Cerebellar nuclear complex (tissue), 1 donor: ENCODE measurements at places on chromosomes 13 and 19.

DNA sequence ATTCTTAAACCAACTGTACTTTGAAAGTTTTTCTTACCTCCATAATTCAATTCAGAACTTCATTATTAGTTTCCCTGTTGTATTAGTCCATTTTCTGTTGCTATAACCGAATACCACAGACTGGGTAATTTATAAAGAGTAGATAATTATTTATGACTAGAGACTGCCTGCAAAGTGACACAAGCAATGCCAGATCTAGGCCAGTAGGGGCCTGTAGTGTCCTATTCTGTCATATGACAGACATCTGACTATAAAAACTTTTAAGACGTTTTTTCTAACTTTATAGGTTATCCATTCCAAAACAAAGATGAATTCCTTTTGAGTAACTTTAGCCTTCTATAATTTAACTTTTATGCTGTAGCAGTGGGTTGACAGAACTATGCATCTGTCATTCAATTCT, 2783.8 kb downstream of the PCDH9 start:
- DNase-seq = no peak

GRCh38 chr13:95573221-95573620, 20.7 kb downstream of the CLDN10 start:
- DNase-seq = no peak

DNA sequence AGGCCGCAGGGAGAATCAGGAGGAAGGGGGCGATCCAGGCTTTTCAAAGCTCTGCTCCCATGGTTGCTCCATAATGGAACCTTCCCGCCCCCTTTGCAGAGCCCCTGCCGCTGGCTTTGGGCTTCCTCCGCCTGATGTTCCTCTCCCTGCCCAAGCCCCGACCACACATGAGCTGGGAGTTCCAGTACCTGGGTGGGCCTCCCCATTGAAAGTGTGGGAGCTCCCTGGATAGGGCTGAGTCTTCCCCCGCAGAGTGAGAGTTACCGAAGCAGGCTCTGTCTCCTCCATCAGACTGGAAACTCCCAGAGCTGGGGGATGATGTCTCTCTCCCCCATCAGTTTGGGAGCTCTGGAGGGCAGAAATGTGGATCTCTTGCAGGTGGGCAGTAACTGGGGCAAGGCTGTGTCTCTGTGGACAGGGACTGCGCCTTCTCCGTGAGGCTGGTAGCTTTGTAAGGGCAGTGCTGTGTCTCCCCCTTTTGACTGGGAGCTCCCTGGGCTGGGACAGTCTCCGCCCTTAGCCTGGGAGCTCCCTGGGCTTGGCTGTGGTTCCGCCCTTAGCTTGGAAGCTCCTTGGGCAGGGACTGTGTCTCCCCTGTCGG, 722 bp downstream of the DCAF15 start:
- no peak for DNase-seq

GRCh38 chr13:99414048-99414995, 87.0 kb upstream of the TM9SF2 start:
- no peak for DNase-seq

DNA sequence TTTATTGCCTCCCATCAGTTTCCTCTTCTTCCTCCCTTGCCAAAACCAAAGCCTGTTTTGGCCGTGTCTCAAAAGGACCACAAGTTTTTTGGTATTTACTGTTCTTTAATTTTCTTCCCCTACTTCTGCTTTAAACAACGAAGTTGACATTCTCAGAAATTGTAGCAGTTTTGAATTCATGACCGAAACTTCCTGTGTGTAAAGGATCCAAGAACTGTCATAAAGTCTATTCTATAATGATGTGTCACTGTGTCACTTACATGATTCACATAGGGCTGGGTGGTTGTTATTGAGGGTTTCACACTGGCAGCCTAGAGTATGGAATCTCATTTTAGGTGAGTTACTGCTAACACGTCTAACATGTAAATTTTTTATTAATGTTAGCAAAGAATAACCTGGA, 741.0 kb upstream of the KLHL1 start:
- DNase-seq = no peak

GRCh38 chr19:18469069-18469846, 31.3 kb upstream of the ISYNA1 start:
- no peak for DNase-seq

DNA sequence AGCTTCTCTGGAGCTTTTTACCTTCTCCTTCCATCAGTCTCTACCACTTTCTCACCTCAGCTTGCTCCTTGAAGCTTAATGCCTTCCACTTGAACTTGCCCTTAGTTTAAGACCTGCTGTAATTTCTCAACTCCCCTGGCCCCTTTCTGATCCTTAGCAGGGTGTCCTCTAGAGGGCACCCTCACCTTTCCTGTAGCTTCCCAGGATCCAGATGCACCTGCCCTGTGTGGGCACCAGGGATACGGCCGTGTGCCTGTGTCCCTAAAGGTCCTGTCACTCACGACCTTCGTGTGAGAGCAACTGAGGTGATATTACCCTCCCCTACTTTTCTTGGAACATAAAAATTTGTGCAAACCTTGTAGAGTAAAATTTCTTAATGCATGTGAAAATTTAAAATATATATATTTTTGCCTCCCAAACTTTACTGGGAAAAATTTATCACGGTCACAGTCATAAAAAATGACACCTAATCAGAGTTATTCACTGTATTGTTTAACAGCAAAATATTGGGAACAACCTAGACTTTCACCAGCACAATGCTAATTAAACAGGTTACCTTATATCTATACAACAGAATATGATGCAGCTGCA, 46.4 kb downstream of the PSG3 start:
- no peak for DNase-seq

- no peak for DNase-seq
Measured at GRCh38 chr13:80654638-80655249, 313.8 kb upstream of the SPRY2 start.

- DNase-seq = no peak
Measured at GRCh38 chr19:34475026-34475974, 6.3 kb upstream of the WTIP start.

- no peak for DNase-seq
Measured at GRCh38 chr19:17180997-17181702, 34.0 kb upstream of the USE1 start.

GRCh38 chr19:18514800-18515682, 6.8 kb downstream of the ELL start:
- no peak for DNase-seq

DNA sequence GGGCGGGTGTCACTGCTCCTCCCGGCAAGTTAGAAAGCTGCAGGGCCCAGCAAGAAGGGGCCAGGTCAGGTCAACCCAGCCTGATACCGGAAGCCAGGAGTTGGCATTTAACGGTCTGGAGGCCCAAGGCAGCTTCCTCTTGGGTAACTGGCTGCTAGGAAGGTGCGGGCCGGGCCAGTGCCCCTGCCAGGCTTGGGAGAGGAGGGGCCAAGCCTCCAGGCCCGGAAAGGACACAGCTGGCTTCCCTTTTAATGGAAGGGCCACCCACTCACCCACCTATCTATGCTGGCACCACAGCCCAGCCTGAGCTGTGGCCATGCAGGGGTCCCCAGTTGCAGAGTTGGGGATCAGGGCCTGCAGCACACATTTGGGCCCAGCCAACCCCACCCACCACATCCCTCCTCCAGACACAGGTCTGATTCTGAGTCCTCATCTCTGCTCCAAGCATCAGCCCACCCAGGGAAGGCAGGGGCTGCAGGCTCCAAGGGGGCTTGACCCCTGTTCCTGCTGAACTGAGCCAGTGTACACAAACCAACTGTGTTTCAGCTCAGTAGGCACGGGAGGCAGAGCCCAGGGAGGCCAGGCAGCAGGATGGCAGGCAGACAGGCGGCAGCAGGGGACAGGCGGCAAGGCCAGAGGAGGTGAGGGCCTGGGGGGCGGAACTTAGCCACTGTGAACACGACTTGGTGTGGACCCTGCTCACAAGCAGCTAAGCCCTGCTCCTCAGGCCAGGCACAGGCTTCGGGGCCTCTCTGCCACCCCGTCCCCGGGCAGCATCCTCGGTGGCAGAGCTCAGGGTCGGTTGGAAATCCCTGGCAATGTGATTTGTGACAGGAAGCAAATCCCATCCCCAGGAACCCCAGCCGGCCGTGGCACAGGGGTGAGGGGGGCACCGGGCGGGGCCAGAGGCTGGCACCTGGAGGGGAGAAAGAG, 40.8 kb downstream of the ZSWIM4 start:
- DNase-seq = no peak

DNA sequence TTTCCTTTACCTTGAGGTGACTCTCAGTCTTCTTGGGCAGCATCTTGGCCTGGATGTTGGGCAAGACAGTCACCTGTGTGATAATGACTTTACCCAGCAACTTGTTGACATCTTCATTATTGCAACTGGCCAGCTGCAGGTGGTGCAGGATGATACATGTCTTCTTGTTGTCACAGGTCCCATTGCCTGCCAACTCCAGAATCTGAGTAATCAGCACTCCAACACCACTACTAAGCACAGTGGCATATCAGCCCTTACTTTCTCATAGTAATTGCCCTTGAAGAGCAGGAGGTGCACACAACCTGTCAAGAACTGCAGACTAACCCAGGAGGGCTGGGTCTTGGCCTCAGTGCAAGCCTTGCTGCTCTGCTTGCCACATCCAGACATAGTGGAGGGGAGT, 57.8 kb downstream of the CCNA1 start:
- no peak for DNase-seq

DNA sequence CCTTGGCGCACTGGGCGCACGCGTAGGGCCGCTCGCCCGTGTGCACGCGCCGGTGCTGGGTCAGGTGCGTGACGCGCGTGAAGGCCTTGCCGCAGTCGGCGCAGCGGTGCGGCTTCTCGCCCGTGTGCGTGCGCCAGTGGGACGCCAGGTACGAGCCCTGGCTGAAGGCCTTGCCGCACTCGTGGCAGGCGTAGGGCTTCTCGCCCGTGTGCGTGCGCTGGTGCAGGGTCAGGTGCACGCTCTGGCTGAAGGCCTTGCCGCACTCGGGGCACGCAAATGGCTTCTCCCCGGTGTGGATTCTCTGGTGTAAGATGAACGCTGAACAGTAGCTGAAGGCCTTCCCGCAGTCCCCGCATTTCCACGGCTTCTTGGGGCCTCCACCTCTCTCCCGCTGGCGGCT, 7.0 kb downstream of the ZNF835 start:
- DNase-seq = no peak

- DNase-seq = no peak
Measured at GRCh38 chr13:40371531-40372125, 294.8 kb downstream of the FOXO1 start.

- no peak for DNase-seq
Measured at GRCh38 chr19:4062419-4063368, 4.0 kb downstream of the ZBTB7A start.

DNA sequence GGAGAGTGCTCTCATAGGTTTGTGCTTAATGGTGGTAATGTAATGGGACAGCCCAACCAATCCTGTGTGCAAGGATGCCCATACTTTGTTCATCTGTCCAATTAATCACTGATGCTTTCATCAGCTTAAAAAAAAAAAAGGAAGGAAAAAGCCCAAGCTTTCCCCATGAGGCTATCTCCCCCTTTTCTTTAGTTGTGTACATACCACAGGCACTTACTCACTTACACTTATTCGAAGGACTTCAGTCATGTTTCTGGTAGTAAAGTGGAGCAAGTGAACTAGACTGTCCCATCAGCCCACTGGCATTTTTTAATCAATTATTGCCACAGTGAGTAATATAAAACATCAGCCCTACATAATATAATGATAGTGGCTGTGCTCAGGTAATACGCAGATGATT, 183.5 kb upstream of the UFM1 start:
- DNase-seq = no peak

DNA sequence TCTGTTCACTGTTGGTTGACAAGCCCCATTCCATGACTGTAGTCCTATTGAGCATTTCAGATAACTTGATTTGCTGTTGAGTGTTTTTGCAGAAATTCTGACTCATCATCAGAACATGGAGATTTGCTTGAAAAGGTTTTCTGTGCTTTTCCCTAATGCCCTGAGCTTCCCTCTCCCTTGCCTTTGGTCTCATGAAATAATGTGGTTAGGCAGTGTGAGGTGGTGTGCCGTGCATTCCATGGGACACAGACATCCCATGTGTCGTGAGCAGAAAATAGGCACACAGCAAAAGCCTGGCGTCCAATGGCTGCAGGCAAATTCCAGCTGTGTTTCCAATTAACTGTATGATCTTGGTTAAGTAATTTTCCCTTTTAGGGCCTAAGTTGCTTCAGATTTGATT, 197.4 kb downstream of the DLEU7 start:
- DNase-seq = no peak

DNA sequence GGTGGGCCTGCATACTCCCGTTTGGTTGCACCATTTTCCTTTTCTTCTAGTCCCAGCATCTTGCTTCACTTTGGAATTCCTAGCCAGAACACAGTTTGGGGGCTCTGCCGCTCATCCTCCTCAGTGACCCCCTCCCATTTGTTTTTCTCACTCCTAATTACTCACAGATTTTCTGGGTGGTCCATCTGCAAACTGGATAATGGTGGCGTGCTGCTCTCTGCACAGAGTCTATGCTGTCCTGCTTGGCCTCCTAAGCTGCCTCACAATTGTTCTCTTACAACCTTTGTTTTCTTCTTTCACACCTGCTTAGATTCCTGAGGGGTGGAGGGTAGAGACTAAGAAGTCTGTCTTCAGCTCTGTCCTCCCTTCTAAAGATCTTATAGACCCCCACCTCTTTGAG, 80.8 kb downstream of the SHISA2 start:
- DNase-seq = no peak

DNA sequence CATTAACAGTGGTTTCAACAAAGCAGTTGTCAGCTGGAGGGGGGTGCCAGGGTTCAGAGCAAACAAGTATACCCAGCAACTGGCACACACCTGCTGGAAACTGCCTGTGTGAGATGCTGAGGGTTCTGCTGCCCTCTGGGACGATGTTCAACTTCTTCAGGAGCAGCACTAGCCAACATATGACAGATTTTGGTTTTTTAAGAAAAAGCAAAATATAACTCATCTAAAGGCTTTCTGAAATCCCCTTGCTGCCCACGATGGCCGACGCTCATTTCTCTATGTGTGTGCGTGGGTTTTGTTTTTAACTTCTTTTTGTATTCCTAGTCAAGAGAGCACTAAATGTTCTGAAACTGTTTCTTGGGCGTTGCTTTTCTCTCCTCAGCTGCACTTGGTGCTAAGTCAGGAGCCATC, 79.9 kb downstream of the MRPL57 start:
- DNase-seq = no peak

DNA sequence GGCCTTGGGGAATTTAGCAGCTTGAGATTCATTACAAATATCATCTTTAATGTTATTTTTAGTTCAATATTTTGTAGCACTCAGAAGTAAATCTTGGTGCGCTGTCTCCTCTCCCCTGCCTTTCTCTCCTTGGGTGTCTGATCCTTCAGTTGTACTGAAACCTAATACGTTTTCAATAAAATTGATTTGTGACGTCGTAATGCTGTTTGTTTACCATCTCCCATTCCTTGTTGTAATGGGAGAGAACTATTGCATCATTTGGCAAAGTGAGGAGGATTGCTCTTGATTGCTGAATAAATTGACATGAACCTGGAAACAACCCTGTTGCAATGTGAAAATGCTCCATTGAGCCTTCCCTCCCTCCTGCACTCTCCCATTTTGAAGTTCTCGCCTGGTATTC, 43.2 kb upstream of the TSHZ3 start:
- no peak for DNase-seq
